ENCODE measurements at places on chromosomes 1 and 21.

GRCh38 chr1:201528631-201529252, 10.2 kb upstream of the NAV1 start:
- peak; percentile 42 for DNase-seq

DNA sequence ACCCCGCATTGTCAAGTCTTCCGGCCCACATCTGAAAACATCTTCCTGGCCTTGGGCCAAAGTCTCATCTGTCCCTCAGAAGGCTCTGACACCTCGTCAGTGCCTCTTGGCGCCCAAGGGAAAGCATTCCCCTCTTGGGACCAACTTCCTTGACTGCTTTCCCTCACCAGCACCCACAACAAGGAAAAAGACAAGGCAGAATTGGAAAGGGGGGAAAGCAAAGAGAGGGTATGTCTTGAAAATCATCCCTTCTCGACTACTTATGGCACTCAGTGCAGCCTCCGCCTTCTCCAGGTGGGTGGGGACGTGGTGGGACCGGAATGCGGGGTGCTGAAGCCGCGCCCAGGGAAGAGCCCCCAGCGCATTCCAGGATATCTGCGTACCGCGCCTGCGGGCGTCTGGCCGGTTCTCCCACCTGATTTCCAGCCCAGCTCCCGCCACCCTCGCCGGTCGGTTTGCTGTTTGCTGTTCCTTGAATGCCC, 554 bp upstream of the SLC39A1 start:
- DNase-seq = peak; percentile 37

GRCh38 chr1:230758709-230759368, 11.7 kb downstream of the CAPN9 start:
- DNase-seq = no peak

- DNase-seq = no peak
Measured at GRCh38 chr1:160134791-160135572, 16.4 kb upstream of the ATP1A4 start.

GRCh38 chr1:24707687-24708086, 37.6 kb upstream of the CLIC4 start:
- peak; percentile 78 for DNase-seq

DNA sequence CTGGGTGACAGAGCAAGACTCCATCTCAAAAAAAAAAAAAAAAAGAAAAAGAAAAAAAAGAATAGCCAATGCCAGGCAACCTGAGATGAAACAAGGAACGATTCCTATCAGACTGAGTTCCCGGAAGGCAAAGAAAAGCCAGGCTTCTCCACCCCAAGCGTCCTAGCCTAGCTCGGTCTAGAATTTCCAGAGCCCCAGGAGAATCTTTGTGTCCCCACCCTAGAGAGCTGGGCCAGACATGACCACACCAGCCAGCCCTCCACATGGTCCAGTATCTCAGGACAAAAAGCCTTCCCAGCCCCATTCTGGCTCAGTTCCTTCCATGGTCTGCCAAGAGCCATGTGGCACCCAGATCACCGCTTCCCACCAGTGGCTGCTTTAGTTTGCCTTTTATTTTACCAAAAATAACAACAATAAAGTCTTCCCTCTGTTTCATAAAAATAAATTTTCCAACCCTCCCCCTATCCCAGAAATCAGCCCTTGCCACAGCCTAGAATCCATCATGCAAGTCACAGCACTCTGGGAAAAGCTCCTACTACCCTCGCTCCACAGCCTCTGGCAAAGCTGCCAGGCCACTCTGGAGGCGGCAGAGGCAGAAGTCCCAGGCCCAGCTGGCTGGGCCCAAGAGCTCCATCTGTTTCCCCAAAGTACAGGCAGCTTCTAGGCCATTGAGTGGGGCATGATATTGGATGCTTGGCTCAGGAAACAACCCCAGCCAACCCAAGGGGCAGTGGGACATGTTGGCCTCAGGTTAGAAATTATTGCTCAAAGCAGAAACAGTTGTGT, 3.5 kb upstream of the MKNK1 start:
- no peak for DNase-seq

GRCh38 chr1:23869051-23869450, 961 bp upstream of the FUCA1 start:
- peak; percentile 3 for DNase-seq

DNA sequence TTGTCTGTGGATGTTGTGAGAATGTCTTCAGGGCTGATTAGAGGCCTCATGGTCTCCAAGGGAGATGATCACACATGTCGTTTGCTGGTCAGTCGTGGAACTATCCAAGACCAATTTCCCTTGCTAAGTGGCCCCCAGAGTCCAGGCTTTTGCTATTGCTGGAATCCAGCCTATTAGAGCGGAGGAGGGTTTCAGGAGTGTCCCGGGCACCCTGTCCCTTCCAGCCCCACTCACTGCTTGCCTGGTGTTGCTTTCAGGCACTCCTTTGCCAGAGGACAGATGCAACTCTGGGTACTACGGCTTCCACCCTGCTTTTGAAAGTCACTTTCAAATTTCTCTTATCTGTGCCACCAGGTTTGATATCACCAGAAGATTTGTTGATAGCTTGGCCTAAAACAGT, 149.1 kb downstream of the NOS1AP start:
- no peak for DNase-seq

Data from cardiac fibroblast (primary cell).